Fibroblast of mammary gland (primary cell): ENCODE measurements at places on chromosomes 13 and 19.

DNA sequence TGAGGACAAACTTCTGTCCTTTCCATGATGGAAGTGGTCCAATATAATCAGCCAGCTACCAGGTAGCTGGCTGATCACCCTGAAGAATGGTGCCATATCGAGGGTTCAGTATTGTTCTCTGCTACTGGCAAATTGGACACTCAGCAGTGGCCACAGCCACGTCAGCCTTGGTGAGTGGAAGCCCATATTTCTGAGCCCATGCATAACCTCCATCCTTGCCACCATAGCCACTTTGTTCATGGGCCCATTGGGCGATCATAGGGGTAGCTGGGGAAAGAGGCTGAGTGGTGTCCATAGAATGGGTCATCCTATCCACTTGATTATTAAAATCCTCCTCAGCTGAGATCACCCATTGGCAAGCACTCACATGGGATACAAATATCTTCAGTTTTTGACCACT, 565.8 kb downstream of the IRS2 start:
- DNase-seq: no peak

DNA sequence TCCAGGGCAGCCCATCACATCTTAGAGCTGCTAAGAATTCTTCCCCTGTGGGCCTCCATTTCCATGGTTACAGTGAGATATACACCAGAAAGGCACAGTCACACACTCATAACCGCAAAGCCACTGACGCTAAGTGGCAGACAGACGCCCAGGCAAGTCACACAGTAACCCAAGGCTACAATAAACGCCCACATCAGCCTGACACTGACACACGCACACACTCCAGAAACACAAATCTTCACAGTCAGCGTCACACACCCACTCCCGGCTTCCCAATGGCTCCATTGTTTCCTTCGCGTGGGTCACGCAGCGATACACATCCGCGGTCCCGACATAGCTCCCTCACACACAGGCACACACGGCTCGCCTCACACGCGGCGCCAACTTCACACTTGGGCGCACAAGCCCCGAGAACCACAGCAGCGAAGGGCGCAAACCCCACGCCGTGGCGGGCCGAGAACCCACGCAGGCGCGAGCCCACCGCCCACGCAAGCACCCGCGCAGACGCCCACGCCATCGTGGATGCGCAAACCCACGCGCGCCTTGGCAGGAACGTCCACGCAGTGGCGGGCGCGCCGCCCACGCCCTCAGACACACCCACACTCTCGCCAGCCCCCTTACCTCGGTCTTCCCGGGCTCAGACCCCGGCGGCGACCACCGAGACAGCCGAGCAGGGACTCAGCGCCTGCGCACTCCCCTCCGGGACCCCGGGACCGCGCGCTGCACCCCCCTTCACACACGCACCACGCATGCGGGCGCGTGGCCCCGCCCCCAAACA, at the start of gene ZNF667:
TSS of gene ZNF667 (minus strand) at position 695 of the 778 bp plus-strand sequence. CDS start 14,975 bp downstream, outside the sequence.
- DNase-seq: peak; percentile 55

- no peak for DNase-seq
These were observed 1.4 kb downstream of the KCTD15 start for GRCh38 chr19:33797802-33798671.

GRCh38 chr13:113144255-113144629, 14.2 kb upstream of the PROZ start:
- no peak for DNase-seq

DNA sequence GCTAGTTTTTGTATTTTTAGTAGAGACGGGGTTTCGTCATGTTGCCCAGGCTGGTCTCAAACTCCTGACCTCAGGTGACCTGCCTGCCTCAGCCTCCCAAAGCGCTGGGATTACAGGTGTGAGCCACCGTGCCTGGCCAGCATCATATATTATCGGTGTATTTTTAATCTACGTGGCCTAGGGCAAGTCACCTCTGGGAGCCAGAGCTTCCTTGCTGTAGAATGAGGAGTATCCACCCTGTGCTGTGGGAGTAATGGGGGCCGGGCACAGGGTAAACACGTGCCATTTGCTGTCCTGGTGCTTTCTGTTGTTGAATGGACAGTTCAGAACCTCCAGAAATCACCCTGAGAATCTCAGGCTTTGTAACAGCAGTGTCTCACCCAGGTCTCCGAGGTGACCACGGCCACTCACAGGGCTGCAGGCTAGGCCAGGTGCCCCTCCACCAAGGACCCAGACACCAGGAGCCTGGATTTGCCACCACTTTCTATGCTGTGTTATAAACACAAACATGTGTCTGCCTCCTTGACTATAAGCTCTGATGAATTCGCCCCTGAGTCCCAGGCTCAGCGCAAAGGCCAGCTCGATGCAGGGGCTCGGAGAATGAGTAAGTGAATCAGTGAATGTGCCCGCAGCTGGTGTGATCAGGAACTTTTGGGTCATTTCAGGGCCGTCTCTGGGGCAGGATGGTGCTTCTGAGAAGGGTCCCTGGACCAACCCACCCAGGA, 22.7 kb downstream of the POP4 start:
- DNase-seq: no peak

DNA sequence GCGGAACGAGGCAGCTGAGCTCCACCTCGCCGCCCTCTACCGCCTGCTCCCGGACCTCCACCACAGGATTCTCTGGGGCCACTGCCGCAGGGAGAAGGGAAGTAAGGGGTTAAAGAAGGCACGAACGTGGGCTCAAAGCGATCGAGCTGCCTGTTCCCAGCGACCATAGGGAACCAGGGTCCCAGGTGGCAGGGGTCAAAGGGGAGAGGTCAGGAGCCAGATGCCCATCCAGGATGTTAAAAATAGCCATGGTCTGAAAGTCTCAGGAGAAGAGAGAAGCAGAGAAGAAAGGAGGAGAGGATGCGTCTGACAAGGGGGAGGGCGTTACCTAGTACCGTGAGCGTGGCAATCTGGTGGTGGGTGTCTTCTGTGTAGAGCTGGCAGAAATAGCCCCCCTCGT, 7.4 kb upstream of the ZNF428 start:
- no peak for DNase-seq

GRCh38 chr13:28550091-28550490, 55.2 kb upstream of the FLT1 start:
- no peak for DNase-seq

DNA sequence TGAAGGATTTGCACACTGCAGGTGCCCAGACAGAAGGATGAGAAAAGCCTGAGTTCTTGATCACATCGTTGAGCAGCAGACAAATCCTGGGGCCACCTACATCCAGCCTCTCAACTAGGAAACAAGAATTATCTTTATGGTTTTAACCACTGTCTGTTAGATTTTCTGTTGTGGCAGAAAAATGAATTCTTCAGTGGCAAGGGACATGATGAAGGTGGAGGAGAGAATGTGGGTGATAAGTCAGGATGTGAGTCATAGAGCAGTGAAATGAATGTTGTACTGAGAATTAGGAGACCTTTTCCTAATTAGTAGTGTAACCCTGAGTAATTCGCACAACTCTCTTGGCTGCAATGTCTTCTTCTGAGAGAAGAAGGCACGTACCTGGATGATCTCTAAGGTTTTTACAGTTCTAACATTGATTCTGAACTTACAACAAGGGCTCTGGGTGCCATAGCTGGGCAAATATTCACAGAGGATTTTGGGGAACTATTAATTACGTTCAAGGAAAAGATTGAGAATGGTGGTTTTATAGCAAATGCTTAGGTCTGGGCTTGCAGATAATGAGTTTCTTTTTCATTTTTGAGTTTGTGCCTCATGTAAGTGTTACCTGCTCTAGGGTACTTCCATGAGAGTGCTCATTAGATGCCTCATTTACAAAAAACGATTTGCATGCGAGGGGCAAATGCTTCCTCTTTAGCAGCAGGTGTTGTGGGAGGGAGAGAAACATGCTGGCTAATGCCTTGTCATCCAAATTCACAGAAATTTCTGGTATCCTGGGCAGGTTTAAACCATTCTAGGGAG, 111.0 kb upstream of the KL start:
- DNase-seq: no peak

GRCh38 chr13:98556968-98557631, 19.8 kb downstream of the STK24 start:
- no peak for DNase-seq

- DNase-seq: no peak
These were observed 66.7 kb upstream of the ZNF536 start for GRCh38 chr19:30305346-30306060.

GRCh38 chr13:32267836-32268439, 47.2 kb downstream of the ZAR1L start:
- no peak for DNase-seq

DNA sequence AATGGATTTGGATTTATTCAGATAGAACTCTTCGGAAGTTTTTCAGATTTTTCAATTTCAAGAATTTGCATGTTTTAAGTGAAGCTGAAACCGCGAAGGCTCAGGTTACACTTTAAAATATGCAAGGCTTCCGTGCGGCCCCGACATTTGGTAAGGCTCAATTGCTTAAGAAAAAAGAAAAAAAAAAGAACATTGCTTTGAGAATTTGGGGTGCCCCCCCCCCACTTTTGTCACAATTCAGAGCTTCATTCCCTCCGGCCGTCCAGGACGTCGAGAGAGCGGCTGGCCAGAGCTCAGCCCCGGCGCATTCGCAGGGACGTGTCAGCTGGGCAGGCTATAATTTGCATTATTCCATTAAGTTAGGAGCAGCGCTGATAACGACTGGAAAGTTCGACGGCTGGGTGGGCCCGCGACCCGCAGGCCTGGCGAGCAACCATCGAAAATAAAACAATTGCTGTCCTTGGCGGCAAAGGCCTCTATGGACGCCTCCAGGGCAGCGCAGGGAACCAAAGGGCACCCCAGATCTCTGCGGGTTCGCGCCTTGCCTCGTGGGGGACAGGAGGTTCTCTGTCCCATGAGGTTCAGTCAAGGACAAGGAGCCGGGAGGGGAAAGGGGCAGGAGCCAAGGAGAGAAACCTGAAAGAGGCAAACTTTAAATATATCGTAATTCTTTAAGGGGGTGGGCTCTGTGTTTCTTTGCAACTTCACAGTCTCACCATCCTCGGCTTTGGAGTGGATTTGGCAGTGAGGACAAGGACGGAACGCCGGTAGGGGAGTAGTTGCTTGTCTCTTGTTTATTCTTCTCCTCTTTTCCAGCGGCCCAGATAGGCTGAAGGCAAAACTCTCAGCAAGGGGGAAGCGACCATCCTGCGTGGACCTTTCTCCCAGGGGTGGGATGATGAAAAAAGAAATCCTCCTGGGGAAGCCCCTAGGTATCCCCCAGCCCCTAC, 7.0 kb downstream of the SOX21 start:
- DNase-seq: no peak

DNA sequence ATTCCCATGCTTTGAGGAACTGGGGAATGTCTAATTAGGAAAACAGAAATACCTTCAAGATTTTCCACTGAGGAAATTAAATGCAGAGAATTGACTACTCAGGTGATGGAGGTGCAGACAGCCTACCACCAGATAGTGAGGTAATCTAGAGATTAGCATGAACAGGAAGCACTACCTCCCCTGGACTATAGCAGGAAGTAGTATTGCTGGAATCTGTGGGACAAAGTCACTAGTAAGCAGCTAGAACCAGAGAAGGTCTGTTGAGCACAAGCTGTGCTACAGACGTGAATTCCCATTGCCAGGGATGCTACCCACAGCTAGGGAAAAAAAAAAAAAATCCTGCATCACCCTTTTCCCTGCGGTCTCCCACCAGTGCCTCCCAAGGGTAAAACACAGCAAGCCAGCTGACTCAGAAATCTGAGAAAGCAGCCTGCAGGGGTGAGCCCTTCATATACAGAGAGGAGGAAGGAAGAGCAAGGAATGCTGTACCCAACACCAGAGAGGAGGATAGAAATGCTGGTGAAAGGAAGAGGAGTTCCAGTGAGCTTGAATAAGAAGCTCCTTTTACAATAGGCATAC, 10.2 kb downstream of the ENOX1 start:
- DNase-seq: peak; percentile 25

GRCh38 chr13:22455036-22455435, 725.7 kb upstream of the SGCG start:
- no peak for DNase-seq

DNA sequence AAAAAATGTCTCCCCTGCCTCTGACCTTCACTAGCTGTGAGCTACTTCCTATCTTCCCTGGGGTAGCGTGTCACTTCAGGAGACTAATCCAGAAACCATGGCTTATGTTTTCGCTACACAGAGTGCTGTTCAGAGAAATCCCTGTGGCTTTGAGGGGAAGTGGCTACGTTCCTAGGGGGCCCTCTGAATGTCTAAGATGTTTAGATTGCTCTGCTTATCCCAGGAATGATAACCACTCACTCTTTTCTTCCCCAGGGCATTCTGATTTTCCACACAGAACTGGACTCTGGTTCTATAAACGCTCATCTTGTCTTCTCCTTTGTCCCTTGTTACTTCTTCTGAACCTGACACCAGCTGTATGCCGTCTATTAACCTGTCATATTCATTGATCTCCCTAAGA, 572.5 kb downstream of the OLFM4 start:
- no peak for DNase-seq

DNA sequence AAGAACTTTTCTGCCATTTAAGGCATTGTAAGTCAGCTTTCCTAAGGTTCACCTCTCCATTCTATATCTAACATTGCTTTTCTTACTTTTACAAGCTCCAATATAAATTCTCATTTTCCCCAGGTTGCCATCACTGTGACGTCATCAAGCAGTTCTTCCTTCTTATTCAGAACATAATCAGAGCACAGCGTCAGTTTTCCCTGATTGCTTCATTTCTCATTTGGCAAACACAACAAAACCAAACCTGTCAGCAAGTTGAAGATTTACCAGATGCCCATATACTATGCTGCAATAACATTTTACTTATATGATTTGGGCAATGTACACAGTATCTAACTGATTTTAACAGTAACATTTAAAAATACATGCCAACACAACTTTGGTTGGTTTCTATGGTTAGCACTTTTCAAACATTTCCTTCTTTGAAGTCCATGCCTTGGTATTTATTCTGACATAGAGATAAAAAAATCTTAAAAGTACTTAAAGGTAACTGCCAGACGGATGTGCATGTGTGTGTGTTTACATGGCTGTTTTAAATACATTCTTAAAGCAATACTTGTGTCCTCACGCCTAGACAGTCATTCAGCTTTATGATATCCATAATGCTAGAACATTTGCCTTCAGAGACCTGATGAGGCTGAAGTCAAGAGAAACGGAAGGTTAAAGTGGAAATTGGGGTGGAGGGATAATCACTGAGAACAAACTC, 264.0 kb downstream of the KLF12 start:
- peak; percentile 86 for DNase-seq

DNA sequence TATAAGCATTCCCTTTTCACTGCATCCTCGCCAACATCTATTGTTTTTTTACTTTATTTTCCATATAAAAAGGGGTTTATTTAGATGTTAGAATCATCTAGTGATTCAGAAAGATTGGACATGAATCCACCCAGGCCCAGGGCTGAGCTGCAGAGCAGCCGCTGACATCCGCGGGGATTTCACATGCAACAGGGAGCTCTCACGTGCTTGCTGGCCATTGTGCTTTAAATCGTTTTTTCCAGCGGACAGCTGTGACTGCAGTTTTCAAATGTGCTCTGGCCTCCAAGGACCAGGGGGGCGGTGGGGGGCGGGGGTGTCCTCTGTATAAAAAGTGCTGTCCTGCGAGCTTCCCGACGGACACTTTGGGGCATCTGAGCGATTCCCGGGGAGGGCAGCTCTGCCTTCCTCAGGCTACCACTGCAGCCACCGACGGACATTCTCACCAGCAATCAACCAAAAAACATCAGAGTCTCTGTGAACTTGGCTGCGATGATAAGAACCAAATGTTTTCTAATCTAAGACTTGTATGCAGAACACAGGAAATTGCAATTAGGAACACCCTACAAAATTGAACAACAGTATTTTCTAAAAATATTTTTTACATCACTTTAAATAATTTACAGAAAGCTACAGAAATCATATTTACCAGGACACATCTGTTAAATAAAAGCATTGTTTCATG, 12.6 kb downstream of the RB1 start:
- no peak for DNase-seq
